A172 (cell line): ENCODE measurements at places on chromosomes 3 and 15. TPM values are rescaled to one million over a fixed set of nuclear protein-coding genes. Genes with fewer than 3 reads are reported as not detected.

Gene C3orf49
- not detected in 2 replicates for total RNA-seq

Gene IGSF11
- not detected in 2 replicates for total RNA-seq

Gene SPATA12
- 0.47 and 1.9 TPM in 2 replicates for total RNA-seq

Gene C15orf40
- total RNA-seq, result 11.7 and 15.7 TPM in 2 replicates

Gene SUSD5
- total RNA-seq, result 11.6 and 12.8 TPM in 2 replicates

Gene BUB1B
- total RNA-seq, result 73.0 and 82.1 TPM in 2 replicates

Gene TMEM108
- not detected in 2 replicates for total RNA-seq

Gene DMXL2
- 19.7 and 23.4 TPM in 2 replicates for total RNA-seq

Gene DYNLT2B
- total RNA-seq, result 15.8 and 32.6 TPM in 2 replicates

- DNase-seq, result peak; percentile 30
Observed at GRCh38 chr3:196274585-196274984, 12.9 kb downstream of the PCYT1A start.

DNA sequence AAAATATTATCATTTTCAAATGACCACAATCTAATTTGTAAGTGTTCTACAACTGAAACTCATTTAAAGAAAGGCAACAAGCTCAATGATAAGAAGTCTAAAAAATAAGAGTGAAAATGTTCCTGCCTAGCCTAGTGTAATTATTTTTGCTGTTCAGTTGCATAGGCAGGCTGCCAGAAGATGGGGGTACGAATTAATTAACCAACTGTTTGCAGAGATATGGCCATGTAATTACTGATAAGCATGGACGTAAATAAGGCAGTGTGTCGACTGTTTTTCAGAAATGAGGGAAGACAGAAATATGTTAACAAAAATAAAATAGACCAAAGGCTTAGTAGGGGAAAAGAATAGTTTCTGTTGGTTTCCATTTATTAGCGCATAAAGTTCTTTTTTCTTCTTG is 24.7 kb upstream of the SCAANT1 start:
- no peak for DNase-seq

DNA sequence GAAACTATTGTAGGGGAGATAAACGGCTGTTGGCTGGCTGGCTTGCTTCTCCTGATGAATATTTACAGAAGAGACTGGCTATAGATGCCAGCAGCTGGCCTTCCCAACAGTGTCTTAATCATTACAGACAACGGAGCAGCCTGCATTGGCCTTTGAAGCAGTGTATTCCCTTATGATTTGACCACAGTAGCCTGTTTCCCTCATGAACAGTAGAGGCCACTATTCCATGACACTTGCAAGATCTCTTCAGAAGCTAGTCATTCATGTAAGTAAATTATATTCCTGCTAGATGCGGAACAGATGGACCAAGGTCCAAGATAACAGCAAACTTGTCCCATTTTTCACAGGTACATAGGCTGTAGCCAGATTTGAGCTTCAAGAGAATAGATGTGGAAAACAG is 47.3 kb downstream of the TMCO5A start:
- DNase-seq, result peak; percentile 30

- DNase-seq, result peak; percentile 33
Observed at GRCh38 chr3:50436114-50436674, 67.2 kb downstream of the CACNA2D2 start.

DNA sequence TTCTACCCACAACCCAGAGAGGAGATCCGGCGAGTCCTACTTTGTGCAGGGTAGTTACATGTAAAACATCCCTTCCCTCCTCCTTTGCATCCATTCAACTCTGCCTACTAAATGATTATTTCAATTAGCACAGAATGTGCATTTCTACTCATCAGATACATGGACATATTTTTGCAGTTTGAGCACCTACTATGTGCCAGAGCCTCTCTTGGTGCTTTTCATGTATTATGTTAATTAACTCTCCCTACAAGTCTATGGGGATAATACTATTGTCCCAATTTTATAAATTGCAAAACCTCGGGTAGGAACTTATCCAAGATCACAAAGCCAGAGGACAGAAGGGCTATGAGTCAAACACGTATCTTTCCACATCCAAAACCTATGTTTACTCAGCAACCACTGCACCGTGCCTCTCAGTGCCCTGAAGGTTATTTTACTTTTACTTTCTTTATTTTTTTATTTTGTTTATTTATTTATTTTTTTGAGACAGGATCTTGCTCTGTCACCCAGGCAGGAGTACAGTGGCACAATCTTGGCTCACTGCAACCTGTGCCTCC is 432.8 kb downstream of the MAGI1 start:
- no peak for DNase-seq

DNA sequence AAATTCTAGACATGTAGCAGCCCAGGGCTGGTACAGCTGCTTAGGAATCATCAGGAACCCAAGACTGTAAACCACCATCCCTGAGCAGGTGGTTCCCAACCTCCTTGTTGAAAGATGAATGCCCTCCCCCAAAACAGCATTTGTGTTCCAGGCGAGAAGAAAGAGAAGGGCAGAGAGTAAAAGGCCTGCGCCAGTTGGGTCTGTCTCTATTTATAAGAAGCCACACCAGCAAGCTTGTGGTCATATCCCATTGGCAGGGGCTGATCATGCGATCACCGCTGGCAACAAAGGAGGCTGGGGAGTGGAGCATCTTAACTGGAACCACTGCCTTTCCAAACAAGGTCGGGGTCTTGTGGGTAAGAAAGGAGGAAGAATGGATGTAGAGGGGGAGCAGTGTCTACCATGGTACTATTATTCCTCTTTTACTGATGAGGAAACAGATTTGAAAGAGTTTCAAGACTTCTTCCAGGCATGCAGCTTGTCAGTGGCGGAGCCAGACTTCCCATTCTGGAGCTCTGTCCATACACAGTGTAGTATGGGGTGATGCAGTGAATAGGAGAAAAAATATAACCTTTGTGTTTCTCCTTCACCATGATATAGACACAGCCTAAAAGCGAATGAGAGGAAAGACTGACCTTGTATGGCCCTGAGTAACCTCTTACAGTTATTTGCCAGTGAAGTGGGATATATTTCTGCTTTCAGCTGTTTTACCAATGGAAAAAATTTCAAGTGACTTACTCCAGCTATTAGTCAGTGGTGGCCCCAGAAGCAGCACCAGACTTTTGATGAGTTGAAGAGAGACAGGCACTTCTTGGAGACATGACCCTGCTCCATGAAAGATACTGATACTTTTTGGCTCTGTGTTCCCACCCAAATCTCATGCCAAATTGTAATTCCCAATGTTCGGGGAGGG is 222.6 kb downstream of the ABHD5 start:
- DNase-seq, result no peak

- no peak for DNase-seq
Observed at GRCh38 chr3:25021816-25022215, 406.2 kb upstream of the RARB start.

GRCh38 chr15:65762914-65763787 is 28.9 kb downstream of the DENND4A start:
- DNase-seq, result no peak

- no peak for DNase-seq
Observed at GRCh38 chr3:147733217-147733616, 324.1 kb downstream of the ZIC1 start.

- DNase-seq, result no peak
Observed at GRCh38 chr15:84653584-84653909, 536 bp downstream of the WDR73 start.

GRCh38 chr15:101558221-101558941 is 68.9 kb upstream of the PCSK6 start:
- DNase-seq, result no peak

DNA sequence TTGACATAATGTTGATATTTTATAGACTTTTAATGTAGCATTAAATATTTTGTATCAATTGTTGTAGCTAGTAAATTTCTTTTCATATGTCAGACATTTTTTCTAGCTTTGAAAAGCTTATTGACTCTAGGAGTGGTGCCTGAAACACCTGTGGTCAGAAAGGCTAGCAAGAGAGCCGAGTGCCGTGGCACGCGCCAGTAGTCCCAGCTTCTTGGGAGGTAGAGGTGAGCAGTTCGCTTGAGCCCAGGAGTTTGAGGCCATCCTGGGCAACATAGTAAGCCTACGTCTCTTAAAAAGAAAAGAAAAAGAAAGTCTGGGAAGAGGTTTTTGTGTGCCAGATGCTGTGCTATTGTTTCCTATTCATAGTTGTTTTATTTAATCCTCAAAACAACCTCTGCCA is 198.2 kb downstream of the FEZF2 start:
- no peak for DNase-seq

DNA sequence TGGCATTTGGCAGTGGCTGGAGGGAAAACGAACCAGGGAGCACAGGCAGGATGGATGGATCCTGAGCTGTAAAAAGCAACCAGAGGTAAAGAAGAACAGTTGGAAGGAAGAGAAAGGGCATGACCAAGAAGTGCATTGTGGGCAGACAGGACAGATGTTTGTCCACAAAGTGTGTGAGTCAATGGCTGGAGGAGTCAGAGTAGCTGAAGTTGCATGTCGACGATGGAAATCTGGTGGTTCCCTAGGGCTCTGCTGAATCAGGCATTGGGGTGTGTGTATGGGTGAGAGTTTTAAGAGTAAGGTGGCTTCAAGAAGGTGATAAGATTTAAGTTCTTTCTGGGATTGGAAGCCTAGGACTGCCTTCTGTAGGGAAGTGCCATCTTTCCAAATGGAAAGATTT is 214.0 kb upstream of the BHLHE40 start:
- no peak for DNase-seq

- DNase-seq, result peak; percentile 29
Observed at GRCh38 chr3:190435618-190436017, 14.1 kb downstream of the TMEM207 start.

GRCh38 chr3:30180310-30181177 is 425.9 kb upstream of the TGFBR2 start:
- DNase-seq, result no peak

- no peak for DNase-seq
Observed at GRCh38 chr3:141326123-141326522, 42.2 kb upstream of the ZBTB38 start.

- DNase-seq, result peak; percentile 83
Observed at GRCh38 chr15:56758770-56759449, 25.6 kb upstream of the ZNF280D start.

DNA sequence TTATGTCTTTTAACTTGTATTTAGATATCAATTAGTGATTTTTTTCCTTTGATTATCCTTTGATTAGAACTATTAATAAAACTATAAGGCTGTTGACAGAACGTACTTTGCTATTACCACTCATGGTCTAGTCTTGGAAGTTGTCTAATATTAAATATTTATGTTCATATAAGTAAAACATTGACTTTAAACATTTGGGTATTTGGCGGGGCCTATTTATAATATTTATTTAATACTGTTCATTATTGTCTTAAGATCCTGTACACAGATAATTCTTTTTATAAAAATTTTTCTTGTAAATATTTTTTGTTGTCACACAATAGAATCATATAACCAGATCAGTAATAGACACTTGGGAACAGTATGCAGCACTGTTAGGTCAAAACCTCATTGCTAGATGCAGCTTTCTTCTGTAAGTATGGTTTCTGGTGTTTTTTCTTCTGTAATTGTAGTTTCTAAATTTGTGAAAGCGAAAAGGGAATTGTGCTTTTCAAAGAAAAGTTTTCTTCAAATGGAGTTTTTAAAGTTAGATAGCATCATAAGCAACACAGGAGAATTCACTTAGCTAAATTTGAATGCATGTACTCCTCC is 93.4 kb downstream of the FNDC3B start:
- no peak for DNase-seq

GRCh38 chr15:78060232-78060631 is 17.3 kb downstream of the TBC1D2B start:
- DNase-seq, result no peak
